ENCODE measurements at places on chromosomes 7 and 10. TPM values are rescaled to one million over a fixed set of nuclear protein-coding genes. Genes with fewer than 3 reads are reported as not detected.

OPN1SW gene
- polyA plus RNA-seq, result not detected

WDR86 gene
- 1.9 TPM for polyA plus RNA-seq

DNA sequence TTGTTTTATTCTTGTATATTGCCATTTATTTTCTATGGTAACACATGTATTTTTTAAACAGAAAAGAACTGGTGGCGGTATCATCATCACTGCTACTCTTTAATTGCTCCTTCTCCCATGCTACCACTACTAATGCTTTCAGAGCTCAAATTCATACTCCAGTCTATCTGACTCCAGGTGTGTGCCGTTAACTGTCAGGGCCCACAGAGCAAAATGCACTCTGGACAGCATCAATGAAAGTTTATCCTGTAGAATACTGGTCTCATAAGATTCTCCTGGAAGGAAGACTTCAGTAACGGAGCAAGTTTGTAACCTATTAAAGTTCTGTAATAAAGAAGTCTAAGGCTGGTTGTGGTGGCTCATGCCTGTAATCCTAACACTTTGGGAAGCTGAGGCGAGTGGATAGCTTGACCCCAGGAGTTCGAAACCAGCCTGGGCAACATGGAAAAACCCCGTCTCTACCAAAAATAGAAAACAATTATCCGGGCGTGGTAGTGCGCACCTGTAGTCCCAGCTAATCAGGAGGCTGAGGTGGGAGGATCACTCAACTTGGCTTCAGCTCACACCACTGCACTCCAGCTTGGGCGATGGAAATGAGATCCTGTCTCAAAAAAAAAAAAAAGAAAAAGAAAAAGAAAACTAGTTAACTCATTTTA, 18.4 kb downstream of the ZNRF2 start:
- DNase-seq, result no peak

GRCh38 chr10:5484205-5484604, 15.2 kb downstream of the CALML5 start:
- DNase-seq, result no peak
